ENCODE measurements at places on chromosomes 1 and 21.

- DNase-seq = no peak
Measured at GRCh38 chr21:45226540-45227326, 61.0 kb downstream of the POFUT2 start.

DNA sequence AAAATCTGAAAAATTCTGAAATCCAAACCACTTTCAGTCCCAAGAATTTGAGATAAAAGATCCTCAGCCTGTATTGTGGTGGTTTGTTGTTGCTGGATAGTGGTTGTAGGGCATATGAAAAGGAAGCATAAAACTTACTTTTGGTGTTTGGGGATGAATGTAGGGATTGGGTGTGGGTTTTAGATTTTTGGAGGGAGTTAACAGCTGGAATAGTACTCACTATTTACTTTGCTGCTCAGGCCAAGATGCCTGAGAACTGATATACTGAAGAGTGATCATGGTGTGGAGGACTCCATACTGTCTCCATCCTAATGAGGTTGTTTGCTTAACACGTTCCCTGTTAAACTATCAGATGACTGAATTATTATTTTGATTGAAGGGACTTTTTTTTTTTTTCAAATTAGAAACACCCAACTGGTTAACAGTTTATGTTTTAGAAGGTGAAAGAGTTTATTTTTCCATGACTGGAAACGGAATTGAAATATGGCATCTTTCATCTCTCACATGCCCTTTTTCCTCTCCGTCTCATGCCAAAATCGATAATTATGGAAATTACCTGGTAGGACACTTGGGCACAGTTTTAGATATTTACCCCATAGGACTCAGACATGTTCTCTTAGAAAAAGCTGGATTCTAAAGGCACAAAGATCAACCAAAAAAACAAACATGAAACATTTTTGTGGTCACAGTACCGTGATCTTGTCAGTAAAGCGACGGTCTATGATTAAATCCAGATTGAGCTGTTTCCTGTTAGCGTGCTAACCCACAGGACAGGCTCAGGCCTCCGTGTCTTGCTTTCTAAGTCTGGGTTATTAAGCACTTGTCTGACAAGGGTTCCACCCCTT lies 37.3 kb downstream of the RGL1 start:
- no peak for DNase-seq

DNA sequence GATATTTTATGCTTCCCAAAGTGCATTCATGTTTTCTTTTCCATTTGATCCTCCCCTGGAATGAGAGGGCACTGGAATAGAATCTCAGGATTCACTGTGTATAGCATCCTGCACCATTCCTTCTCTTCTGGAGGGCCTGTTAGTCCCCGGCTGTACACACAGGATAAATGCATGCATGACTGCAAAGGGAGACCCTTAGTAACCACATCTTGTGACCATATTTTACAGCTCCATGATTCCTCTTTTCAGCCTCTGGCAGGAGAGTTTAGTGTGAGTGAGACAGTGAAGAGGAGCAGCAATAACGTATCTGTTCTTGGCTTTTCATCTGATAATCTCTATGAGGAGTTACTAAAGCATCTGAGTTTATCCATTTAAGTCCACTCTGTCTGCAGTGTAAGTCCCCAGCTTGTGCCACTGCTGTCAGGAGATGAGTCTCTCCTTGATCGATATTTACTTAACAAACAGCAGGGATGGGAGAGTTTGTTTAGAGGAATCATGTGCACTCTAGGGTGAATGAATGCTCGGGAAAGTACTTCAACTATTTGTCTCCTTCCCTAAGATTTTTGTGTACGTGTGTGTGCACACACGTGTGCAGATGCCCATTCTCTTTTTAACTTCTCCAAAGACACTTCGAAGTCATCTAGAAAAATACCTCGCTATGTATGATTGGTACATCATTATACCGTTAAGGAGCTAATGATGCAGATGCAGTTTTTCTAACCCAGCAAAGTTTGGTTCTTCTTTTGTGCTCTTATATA lies 41.1 kb downstream of the PROX1 start:
- DNase-seq = no peak

GRCh38 chr1:246254854-246255253 lies 252.2 kb downstream of the SMYD3 start:
- DNase-seq = no peak

DNA sequence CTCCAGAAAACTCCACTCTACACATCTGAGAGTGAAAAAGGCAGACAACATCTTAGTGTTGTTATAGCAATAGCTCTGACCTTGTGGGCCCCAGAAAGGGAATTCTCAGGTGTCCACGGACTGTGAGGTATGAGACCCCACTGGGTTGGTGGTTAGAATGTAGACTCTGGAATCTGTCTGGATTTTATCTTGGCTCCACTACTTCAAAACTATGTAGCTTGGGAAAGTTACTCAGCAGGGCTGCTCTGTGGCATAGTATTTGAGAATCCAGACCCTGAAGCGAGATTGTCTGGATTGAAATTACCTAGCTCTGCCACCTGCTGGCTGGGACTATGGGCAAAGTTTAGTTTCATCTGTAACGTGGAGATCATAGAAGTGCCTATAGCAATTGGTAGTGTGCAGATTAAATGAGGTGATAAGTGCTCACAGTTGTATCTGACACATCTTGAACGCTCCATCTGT lies 25.8 kb downstream of the PRDM2 start:
- peak; percentile 27 for DNase-seq

DNA sequence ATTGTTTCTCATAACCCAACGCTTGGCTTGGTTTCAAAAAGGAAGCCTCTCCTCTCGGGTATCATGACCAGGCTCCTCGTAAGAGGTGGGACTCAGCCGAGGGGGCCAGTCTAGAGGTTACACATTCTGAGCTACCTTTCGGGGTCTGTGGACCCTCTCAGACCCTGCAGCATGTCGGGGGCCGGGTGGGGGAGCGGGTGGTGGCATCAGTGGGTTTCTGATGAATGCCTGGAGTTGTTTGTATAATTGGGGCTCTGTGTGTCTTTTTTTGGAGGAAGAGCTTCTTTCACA lies 229.3 kb downstream of the CAMTA1 start:
- DNase-seq = no peak

GRCh38 chr21:40555021-40555528 lies 291.9 kb downstream of the DSCAM start:
- no peak for DNase-seq

- DNase-seq = no peak
Measured at GRCh38 chr1:25065321-25065721, 135.2 kb upstream of the RUNX3 start.

GRCh38 chr1:46697053-46697452 lies 21.9 kb downstream of the EFCAB14 start:
- no peak for DNase-seq

- no peak for DNase-seq
Measured at GRCh38 chr1:215900684-215901083, 333.6 kb downstream of the KCTD3 start.

DNA sequence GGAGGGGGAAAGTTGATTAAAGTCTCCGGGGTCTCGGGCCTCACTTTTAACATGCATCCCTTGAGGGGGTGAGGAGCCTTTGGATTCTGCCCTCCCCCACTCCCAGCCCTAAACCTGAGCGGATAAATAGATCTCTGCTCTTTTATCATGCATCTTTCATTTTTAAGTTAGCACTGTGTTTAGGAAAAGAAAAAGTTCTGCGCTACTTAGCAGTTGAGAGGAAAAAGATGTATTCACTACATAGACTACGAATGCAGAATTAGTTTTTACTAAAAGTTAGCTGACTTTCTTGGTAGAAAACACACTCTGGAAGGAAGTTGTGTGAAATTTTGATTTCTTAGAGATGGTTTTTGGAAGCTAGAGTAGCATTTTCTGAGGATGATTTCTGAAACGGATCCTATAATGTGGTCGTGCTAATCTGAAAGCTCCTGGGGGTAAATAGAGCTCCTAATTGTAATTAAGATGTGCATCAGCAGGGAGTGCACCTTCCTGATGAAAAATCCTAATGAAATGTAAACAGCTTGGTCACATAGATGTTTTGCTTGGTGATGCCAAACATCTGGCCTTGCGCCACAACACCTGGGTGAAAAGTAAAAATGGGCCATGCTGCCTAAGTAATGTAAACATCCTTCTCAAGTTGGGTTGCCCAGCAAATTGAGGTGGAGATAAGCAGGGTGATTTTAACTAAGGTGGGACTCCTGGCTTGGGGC lies 1.8 kb downstream of the ROR1 start:
- DNase-seq = no peak

- no peak for DNase-seq
Measured at GRCh38 chr1:218900615-218901014, 273.1 kb upstream of the LYPLAL1 start.

GRCh38 chr21:40625991-40626390 lies 221.0 kb downstream of the DSCAM start:
- no peak for DNase-seq

DNA sequence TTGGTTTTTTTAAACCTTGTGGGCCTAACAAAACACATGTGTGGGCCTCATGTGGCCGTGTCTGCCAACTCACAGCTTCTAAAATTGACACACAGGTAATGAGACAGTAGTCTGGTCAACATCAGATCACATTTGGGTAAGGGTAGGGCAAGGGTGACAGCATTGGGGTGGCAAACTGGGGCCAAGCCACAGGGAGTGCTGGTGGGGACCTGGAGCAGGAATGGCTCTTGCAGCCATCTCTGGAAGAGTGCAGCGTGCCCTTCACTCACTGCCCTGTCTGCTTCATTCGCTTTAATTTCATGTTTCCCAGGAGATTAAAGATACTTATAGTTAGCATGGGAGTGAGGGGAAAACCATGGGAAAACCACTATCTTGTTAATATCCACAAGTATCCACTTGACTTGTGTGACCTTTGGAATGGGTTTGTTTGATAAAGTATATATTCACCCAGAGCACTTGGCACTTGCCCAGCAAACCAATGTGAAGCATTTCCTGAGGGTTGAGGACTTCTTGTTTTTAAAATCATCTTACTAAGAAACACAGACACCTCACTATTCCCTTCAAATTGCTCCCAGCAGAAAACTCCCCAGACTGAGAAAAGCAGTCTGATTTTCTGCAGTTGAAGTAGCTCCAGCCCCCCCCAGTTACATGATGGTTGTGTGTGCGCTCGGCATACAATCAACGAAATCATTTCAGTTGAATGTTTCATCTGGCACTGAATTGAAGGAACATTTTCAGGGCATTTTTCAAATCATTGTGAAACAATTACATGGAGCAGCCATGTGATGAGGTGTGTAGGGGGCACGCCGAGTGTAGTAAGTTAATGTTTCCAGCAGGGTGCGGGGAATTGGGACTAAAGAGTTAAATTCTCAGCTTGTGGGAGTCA lies 175.7 kb downstream of the VPS13D start:
- no peak for DNase-seq

DNA sequence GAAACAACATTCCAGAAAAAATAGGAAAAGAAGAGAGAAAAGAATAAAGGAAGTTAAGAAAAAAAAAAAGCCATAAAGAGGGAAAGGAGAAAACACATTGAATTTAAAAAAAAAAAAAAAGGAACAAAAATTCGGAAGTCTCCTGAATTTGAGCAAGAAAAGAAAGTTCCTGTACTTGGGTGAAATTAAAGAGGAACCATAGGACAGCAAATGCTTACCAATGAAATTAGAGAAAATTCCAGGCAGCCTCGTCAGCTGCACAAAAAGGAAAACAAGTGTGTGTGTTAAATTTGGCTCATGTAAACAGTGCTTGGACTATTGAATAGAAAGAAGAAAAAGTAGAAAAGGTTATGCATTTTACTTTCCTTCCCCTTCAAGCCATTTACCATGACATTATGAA lies 4.9 kb downstream of the IL12RB2 start:
- no peak for DNase-seq

- no peak for DNase-seq
Measured at GRCh38 chr1:104182251-104182650, 432.6 kb downstream of the AMY1C start.

DNA sequence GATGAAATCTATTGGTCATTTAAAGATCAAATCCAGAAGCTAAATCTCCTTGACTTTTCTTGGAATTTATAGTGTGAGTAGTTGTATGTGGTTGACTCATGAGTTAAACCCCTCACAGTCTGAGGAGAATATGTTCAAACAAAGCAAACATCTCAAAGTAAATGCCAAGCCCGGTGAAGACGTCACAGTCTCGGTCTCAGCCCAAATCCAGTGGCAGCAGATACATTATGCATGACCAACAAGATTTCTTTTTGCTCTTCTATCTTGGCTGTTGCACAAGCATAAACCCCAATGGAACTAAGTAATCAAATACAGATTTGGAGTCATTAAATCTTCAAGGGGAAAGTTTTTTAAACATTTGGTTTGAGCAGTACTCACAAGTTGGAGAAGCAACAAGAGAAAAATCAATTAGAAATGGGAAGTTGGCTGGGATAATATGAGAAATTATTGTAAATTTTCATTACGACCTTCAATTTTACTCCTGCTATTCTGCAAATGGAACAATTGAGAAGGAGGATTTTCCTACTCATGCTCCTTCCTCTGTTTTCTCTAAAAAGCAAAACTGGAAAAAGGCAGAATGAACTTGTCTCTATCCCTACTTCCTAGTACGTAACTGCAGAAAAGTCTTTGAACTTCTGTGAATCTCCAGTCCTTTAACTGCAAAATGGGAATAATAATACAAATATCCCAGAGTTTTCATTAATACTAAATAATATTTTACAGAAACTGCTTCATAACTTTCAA lies 575.8 kb downstream of the NUF2 start:
- no peak for DNase-seq

DNA sequence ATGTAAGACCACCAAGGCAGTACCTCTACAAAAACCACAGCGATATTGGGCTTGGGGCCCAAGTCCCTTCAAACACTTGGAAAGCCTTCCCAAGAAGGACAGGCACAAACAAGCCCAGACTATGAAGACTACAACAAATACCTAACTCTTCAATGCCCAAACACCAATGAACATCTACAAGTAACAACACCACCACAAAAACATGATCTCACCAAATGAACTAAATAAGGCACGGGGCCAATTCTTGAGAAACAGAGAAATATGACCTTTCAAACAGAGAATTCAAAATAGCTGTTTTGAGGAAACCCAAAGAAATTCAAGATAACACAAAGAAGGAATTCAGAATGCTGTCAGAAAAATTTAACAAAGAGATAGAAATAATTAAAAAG lies 86.8 kb downstream of the COL24A1 start:
- DNase-seq = no peak

DNA sequence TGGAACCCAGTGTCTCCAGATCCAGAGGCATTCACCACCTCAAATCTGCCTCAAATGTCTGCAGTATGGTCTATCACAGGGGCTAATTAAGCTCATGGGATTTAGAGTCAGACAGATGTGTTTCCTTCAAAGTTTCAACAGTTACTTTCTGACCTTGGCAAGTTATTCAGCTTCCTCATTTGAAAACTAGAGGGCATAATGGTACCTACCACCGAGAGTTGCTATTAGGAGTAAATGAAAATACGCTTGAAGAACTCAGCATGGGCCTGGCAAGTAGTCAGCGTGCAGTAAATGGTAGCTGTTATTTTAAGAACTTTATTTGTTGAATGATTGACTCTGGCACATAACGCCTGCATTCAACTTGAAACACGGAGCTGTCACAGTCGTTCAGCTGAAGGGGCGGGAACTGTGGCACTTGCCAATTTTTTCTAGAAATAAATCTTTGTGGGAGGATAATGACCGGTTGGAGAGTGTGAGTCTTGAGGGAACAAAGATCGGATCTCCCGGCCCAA lies 1.2 kb upstream of the CAP1 start:
- no peak for DNase-seq
